Right ventricle myocardium inferior (tissue), 1 donor: ENCODE measurements at places on chromosomes 16 and 17. TPM values are rescaled to one million over a fixed set of nuclear protein-coding genes. Genes with fewer than 3 reads are reported as not detected.

GRCh38 chr17:50771991-50772785 lies 4.9 kb upstream of the ANKRD40CL start:
- DNase-seq, result no peak

The MT4 gene
- not detected for total RNA-seq

- no peak for DNase-seq
Observed at GRCh38 chr16:72576189-72576588, 404.2 kb upstream of the PMFBP1 start.

GRCh38 chr17:29293890-29294579 lies at the start of gene NUFIP2:
NUFIP2 (minus strand) TSS chr17:29294148; CDS start chr17:29294059, 89 bp downstream.
- peak; percentile 100 for DNase-seq

GRCh38 chr17:7290685-7291084 lies 3.8 kb downstream of the YBX2 start:
- DNase-seq, result no peak

GRCh38 chr17:41717408-41718286 lies 5.5 kb downstream of the GAST start:
- no peak for DNase-seq
